ENCODE measurements at places on chromosomes 12 and 14. TPM values are rescaled to one million over a fixed set of nuclear protein-coding genes. Genes with fewer than 3 reads are reported as not detected.
A peak's percentile ranks its signal among the peaks of the same experiment; 100 is the strongest.

GRCh38 chr14:89214221-89214965 is 202.6 kb downstream of the FOXN3 start:
- peak; percentile 36 for DNase-seq

The GLIPR1L1 gene
- total RNA-seq: not detected

DNA sequence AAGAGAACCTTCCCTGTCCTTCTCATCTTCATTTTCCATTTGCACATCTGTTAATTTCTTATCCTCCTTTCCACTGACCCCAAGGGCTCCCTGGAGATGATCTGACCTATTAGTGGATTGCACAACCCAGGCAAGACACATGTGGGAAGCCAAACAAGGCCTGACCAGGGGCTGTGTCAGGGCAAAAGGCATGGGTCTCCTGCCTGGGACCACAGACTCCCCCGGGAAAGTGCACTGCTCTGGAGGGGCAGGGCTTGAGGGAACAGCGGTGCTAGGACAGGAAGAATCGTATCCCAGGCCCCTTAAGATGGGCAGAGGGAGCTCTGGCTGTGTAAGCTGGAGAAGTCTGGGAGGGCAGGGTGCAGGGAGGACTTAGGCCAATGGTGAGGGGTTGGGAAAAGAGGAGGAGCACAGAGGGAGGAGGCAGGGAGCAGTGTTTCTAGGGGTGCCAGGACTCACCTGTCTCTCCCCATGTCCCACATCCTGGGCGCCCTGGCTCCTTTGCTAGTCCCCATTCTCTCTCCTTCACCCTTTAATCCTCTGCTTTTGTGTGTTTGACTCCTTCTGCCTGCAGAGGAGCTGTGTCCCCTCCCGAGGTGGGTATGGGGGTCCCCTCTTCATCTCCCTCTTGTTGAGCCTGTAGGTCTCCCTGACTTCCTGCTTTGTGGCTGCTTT is 25.3 kb downstream of the PLEKHG3 start:
- DNase-seq: no peak

The HOTAIR gene
- not detected for total RNA-seq
